Esophagus muscularis mucosa (tissue), 4 donors: ENCODE measurements at places on chromosomes 12 and 14. TPM values are rescaled to one million over a fixed set of nuclear protein-coding genes. Genes with fewer than 3 reads are reported as not detected.

SOX5 gene
- 7.8 TPM for total RNA-seq

DNA sequence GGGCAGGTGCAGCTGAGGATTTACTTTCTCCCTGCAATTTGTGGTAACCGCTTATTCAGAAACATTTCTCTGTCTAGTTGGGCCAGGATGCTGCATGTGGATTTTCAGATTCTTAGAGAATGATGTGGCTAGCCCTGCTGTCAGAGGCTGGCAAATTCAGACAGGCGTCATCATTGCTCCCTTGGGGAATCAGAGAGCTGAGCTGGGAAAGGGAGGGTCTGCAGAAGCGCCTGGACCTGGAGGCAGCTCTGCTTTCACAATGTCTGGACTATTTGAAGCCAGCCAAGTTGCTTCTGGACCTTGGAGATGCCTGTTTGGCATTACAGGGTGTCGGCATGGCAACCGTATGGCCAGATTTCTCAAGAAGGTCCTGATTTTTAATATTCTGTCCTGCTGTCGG is 3.4 kb downstream of the GALNT16 start:
- H3K27me3 ChIP-seq, result peaks cover 42% of the 10 kb centered on the region
- peak overlapping the region; percentile 46 for H3K27ac ChIP-seq
- H3K4me1 ChIP-seq, result peaks cover 52% of the 10 kb centered on the region
- H3K4me3 ChIP-seq, result no peak overlapping the region
- DNase-seq, result no peak

GRCh38 chr14:101620821-101621785 is 59.8 kb downstream of the DIO3 start:
- H3K4me3 ChIP-seq, result no peak overlapping the region
- no peaks in the 10 kb centered on the region for H3K4me1 ChIP-seq
- H3K27ac ChIP-seq, result no peak overlapping the region

TAS2R20 gene
- 1.2 TPM for total RNA-seq

TPPP2 gene
- not detected for total RNA-seq

DNA sequence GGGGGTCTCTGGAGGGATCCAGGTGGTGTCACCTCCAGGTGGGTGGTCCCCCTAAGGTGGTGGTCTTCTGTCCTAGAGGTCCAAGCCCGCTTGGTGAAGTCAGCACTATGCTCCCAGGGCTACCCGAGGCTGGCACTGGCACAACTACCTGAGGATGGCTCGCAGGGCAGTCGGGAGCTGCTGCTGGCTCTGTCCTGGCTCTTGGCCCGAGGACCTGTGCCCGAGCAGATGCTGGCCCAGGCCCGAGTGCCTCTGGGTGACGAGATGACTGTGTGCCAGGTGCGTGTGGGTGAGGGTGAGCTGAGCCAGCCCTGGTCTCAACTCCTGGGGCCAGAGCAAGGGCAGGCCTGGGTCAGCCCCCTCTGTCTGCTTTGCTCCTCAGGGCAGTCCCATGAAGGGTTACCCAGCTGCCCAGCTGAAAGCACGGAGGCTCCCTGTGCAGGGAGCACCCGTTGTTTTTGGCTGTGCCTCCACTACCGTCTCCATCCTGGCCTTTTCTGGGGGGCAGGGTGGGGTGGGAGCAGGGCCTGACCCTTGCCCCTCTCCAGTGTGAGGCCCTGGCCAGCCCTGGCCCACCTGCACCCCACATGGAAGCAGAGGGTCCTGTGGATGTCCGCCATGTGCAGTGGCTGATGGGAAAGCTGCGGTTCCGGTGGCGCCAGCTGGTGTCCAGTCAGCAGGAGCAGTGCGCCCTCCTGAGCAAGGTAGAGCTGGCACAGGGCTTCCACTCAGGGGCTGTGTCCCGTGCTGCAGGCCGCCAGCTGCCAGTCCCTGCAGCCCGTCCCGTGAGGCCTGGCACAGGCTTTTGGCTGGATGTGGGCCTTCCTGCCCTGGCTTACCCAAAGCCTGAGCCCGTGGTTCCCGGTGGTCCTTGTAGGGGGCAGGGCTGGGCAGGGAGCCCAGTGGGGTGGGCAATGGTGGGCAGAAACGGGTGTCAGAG is 1.3 kb downstream of the TEDC1 start:
- peaks cover 8% of the 10 kb centered on the region for H3K36me3 ChIP-seq
- peak overlapping the region; percentile 99 for H3K27ac ChIP-seq
- DNase-seq, result no peak
- peaks cover 53% of the 10 kb centered on the region for H3K4me1 ChIP-seq
- H3K27me3 ChIP-seq, result no peaks in the 10 kb centered on the region

KRT71 gene
- total RNA-seq, result not detected

DNA sequence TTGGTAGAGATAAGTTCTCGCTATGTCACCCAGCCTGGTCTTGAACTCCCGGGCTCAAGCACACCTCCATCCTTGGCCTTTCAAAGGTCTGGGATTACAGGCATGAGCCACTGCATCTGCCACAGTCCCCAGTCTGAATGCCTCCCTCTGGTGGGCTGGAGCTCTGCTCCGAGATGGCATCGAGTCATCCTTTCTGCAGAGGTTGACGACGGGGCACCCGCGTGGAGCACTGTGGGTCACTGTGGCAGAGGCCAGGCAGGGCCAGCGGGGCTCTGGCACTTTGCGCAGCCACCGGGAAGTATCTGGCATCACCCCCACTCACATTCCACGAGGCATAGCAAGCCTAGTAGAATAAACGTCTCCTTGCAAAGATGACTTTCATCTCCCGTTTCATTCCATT is 163.3 kb upstream of the DIO3 start:
- H3K27ac ChIP-seq, result no peak overlapping the region
- peaks cover 7% of the 10 kb centered on the region for H3K27me3 ChIP-seq
- no peak overlapping the region for H3K4me3 ChIP-seq
- no peaks in the 10 kb centered on the region for H3K36me3 ChIP-seq
- H3K4me1 ChIP-seq, result peaks cover 9% of the 10 kb centered on the region

PLA2G1B gene
- total RNA-seq, result not detected

GRCh38 chr14:74836251-74836960 is 39.5 kb downstream of the PROX2 start:
- no peak overlapping the region for H3K27ac ChIP-seq
- H3K4me1 ChIP-seq, result peaks cover 4% of the 10 kb centered on the region
- DNase-seq, result no peak
- H3K36me3 ChIP-seq, result peaks cover 32% of the 10 kb centered on the region
- no peaks in the 10 kb centered on the region for H3K27me3 ChIP-seq

GRCh38 chr12:117885211-117885610 is 83.6 kb downstream of the KSR2 start:
- DNase-seq, result no peak
- no peaks in the 10 kb centered on the region for H3K4me1 ChIP-seq
- H3K27me3 ChIP-seq, result peaks cover 17% of the 10 kb centered on the region
- H3K27ac ChIP-seq, result no peak overlapping the region
